ENCODE measurements at places on chromosomes 12 and 14. TPM values are rescaled to one million over a fixed set of nuclear protein-coding genes. Genes with fewer than 3 reads are reported as not detected.

Gene SERPINA1
- total RNA-seq: under 0.01 TPM

Gene CFL2
- total RNA-seq: 106 TPM

Gene TMEM119
- total RNA-seq: 15.8 TPM

Gene HOXC11
- not detected for total RNA-seq

Gene LRTM2
- total RNA-seq: not detected

Gene ZCRB1
- total RNA-seq: 22.6 TPM

Gene NCKAP5L
- 11.5 TPM for total RNA-seq

Gene A2M
- 11.8 TPM for total RNA-seq

Gene HOXC4
- 0.19 TPM for total RNA-seq

Gene SERPINA3
- 1.3 TPM for total RNA-seq

Gene NID2
- total RNA-seq: 216 TPM

Gene EMP1
- total RNA-seq: 150 TPM

Gene UTP20
- total RNA-seq: 11.8 TPM

Gene ASCL1
- not detected for total RNA-seq

Measured in regular cardiac myocyte (primary cell).